Right atrium auricular region (tissue), 2 donors: ENCODE measurements at places on chromosomes 7 and 10. TPM values are rescaled to one million over a fixed set of nuclear protein-coding genes. Genes with fewer than 3 reads are reported as not detected.

The FFAR4 gene
- total RNA-seq: not detected

The SFXN2 gene
- 0.59 TPM for total RNA-seq

The GNGT1 gene
- total RNA-seq: not detected

The FKBP6 gene
- total RNA-seq: not detected

The ADARB2 gene
- 0.71 TPM for total RNA-seq

GRCh38 chr7:84043661-84044191 is 150.9 kb downstream of the SEMA3A start:
- no peak for DNase-seq

- DNase-seq: no peak
Observed at GRCh38 chr7:110129159-110129558, 961.8 kb upstream of the LRRN3 start.

DNA sequence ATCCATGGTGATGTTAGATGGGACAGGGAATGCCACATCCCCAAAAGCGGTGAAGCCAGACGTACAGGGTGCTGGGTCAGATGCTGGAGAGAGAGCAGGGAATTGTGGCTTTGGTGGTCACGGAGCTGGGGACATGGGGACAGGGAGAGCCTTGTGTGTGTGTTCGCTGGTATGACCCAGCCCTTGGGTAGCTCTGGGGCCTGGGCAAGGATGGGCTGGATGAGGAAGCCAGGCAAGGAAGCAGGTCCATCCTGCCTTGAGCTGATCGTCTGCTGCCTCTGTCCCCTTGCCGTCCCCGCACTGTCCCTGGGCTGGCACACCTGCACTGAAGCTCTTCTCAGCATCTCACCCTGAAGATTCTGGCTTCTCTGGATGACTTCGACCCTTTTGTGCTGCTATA is 15.4 kb upstream of the CLDN4 start:
- no peak for DNase-seq

DNA sequence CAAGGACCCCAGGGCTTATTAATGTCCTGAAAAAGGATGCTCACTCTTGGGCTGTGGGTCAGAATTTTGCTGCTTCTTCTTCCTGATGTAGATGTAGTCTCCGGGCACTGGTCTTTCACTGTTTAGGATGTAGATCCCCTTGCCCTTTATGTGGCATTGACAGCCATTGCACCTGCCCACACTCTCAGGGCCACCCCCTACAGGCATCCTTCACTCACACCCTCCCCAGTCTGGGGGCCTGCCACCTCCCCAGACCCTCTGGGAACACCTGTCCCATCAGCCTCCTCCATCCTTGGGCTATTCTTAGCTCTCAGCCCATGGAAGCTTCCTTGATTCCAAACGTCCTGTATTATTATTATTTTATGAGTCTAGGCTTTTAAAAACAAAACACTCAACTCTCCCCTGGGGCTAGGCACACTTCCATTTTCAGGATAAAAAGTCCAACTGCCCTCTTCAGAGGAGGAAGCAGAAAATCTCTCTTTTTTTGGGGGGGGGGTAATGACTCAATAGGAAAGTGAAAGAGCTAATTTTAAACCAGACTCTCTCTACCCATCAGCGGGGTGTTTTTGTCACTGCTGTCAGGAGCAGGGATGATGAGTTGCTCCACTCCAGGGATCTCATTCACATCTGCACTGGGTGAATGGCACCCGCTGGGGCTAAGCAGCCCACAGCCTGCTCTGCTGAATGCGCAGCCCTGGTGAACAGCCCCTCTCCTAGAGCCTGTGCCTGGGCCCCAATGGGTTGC is 11.5 kb upstream of the KLRG2 start:
- no peak for DNase-seq

- no peak for DNase-seq
Observed at GRCh38 chr7:31371621-31372020, 31.1 kb upstream of the NEUROD6 start.

DNA sequence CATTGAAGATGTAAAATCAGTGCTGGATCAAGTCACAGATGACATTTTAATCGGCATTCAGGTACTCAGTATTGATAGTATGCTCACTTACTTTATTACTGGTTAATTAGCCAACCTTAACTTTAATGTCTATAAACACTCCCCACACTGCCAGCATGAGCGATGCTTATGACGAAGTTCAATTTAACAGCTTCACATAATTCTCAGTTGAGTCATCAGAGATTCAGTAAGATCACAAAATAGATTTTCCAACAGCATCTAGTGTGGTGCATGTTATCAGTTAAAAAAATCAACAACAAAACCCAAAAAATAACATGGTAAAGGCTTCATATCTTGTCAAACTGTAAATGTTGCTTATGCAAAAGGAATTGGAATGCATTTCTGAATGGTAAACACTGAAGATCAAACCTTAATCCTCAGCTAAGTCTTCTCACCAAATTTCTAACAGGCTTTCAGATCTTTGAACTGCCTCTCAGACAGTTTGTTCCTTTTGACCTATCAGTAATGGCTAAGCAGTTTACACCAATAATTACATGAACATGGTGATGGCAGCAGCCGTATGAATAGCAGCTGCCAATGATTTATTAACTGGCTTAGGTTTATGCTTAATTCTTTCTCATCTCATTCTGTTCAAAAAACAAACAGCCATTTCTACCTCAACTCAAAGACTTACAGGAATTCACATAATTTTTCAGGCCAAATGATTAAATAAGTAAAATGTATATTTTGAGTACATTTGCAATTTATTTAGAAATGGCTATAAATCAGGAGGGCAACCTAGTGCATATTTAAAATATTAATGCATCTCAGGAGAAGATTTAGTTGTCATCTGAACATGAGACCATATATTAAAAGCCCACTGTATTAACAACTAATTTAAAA is 98.5 kb downstream of the CABCOCO1 start:
- DNase-seq: no peak

DNA sequence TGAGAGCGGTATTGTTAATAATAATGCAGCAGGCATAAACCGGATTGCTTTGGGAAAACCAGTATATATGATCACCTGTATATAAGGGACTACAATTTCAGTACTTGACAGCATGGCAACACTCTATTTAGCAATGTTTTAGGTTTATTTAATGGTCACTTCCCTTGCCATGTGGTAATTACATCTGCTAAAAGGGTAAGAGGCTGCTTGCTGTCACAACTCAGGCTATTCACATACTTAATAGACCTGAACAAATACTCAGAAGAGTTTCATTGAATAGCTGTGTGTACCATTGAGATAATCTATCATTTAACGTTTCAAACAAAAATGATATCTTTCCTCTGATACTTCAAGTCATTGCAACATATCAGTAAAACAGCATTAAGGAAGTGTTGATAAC is 90.1 kb downstream of the PCDH15 start:
- no peak for DNase-seq

GRCh38 chr7:104929921-104930320 is 84.1 kb upstream of the KMT2E start:
- DNase-seq: no peak

DNA sequence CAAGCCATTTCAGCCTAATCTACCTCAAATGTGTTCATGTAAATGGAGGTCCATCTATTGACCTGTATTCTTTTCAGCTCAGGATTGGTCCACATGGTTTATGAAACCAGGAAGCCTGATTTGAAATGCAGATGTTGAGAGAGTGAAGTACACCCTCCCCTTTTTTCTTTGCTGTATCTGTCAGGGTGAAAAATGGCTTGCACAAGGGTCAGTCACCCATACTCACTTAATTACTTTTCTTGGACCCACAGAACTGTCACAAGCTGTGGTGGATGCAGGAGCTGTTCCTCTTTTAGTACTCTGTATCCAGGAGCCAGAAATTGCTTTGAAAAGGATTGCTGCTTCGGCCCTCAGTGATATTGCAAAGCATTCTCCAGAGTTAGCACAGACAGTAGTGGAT is 41.2 kb downstream of the SPAG6 start:
- DNase-seq: no peak

DNA sequence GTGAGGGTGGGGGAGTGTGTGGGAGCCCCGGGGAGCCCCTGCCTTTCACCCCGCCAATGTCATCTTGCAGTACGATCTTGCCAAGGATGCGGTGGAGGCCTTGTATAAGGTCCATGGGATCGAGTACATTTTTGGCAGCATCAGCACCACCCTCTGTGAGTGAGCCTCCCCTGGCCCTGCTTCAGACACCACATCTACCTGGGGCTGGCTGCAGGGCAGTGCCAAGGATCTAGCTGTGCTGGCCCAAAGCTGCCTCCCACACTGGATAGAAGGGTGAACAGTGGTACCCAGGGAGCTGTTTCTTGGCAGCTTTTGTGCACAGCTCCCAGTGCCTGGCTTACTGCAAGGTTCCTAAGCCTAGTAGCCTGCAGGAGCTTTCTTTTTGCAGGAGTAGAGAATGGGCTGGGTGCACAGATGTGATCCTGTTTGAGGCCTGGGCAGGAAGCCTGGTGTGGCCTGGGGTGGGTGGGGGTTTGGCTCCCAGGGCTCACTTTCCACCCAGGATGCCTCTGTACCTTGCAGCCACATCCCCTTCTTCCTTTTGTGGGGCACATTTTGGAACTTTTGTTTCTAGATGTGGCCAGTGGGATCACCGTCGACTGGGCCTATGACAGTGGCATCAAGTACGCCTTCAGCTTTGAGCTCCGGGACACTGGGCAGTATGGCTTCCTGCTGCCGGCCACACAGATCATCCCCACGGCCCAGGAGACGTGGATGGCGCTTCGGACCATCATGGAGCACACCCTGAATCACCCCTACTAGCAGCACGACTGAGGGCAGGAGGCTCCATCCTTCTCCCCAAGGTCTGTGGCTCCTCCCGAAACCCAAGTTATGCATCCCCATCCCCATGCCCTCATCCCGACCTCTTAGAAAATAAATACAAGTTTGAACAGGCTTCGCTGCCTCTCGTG is 12.2 kb upstream of the CPA1 start:
- no peak for DNase-seq

GRCh38 chr7:19984231-19984632 is 210.8 kb upstream of the TMEM196 start:
- DNase-seq: no peak

DNA sequence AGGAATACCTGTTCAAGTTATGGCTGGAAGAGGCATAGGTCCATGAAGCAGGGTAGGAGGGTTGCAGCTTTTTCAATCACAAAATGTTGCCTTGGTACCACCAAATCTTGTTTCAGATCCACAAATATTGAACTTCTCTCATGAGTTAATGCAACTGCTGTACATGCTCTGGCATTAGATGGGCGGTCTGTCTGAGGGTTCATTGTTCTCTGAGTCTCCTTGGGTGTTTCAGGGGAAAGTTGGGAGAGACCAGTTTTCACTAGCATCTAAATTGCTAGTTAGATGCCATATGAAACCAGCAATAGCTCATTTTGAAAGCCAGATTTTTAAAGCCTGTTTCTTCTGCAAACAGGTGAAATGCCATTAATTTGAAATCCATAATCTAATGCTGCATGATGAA is 27.8 kb upstream of the ELMO1 start:
- no peak for DNase-seq

DNA sequence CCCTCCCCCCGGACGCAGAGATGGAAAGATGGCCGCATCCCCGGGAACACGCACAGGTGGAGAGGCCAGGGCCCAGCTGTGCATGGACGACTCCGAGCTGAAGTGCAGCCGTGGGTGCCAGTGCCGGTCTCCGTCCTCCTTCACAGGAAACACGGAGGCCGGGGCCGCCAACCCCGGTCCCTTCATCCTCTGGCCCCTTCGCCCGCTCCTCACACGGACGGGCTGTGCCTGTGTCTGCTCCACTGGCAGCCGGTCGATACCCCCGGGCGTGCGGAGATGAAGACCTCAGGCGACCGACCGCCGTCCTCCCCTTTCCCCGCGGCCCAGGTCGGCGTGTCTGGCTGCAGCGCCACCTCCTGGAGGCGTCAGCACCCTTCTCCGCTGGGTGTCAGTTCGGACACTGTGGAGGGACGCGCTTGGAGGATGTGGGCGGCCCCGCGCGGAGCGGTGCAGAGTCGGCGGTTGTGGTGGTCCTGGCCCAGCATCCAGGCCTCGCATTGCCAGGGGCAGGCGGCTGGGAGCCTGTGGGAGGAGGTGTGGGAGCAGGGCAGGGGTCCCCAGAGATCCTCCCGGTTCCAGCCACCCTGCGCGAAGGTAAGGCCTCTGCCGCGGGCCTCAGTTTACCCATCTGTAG is 9.9 kb downstream of the ZNF511 start:
- no peak for DNase-seq

DNA sequence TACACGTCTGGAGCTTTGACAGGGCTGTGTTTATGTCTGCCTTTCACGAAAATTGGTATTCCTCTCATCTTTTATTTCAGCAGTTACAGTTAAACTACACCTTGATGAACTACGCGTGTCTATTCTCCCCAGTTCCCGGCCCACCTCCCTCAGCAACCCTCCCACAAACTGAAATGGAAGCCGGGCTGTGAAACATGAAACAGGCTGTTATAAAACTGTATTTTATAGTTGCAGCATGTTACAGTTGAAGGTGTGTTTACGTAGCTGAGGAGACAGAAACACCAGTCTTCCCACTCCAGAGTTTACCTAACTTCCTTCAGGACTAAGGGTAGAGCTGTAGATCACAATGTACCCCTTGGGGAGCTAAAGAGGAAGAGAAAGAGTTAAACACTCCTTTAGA is 228.3 kb upstream of the ZNF32 start:
- no peak for DNase-seq

- DNase-seq: no peak
Observed at GRCh38 chr7:51847461-51848134, 531.0 kb upstream of the COBL start.

DNA sequence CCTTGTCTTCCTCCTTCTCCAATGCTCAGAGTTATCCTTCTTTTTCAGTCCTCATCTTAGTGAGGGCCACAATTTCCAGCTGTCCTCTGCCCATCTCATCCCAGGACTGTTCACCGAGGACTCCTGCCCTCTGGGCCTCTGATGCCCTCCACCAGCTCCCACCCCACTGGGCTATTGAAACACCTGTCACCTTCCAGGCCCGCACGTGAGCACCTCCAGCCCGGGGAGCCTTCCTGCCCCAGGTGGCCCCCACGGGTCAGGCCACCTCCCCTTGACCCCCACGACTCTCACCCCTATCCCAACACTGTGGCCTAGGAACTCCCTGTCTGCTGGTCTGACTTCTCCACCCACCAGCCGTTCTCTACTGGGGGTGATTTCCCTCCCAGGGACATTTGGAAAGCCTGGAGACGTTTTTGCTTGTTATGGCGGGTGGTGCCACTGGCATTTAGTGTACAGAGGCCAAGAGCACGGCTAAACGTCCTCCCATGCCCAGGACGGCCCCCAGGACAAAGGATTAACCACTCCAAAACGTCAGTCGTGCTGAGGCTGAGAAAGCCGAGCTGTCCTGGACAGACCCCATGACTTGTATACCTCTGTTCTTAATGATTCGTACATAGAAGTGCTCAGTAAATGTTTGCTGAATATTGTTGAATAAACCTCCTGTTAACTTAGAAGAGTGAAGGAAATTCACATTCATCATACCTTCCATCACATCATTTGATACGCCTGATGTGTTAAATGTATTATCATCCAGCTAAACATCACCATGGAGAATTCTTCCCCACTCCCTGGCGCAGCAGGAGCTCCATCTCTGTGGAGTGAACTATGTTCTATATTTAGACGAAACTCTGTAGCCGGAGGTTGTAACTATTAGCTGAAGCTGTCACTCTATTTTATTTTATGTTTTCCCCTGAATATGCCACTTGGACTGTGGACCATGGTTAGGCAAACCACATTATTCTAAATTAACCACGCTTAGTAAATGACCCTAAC is 270.1 kb upstream of the SHH start:
- no peak for DNase-seq

- no peak for DNase-seq
Observed at GRCh38 chr7:28705350-28705749, 252.8 kb downstream of the TRIL start.
